Urothelium cell line (cell line): ENCODE measurements at places on chromosomes 1 and 21.
A peak's percentile ranks its signal among the peaks of the same experiment; 100 is the strongest.

GRCh38 chr1:5745800-5746610, 246.2 kb downstream of the NPHP4 start:
- peak; percentile 75 for DNase-seq

DNA sequence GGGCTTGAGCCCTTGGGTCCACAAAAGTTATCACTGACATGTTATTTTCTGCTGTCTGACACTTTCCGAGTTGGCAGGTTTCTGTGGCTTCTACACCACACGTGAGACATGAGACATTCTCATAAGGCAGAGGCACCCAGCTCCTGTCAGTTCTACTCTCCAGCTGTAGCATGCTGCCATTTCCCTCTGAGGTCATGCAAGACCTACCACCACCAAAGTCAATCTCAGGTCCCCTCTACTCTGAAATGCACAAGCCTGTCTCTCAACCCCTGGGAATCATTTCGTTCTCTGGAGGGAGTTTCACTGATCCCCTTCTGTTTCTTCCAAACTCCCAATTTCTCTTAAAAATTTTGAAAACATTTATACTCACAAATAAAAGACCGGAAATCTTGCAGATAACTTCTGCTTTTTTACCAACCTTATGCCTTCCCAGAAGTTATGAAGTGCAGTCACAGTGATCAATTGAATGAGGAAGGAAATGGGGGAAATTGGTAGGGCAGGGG, 39.5 kb upstream of the CR2 start:
- no peak for DNase-seq

DNA sequence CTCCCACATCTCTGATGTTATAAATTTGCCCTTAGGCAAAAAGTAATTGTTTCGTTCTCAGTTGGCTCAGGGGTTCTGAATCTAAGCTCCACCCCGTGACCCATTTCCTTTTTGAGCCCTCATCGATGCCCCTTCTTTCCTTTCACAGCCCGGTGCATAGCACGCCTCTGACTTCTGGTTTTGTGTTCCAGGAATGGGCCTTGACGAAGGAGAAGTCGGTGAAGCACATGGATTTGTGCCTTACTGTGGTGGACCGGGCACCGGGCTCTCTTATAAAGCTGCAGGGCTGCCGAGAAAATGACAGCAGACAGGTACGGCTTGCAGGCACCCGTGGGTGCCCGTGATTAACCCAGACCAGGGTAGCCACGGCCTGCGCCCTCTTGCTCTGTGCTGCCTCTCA, 151.9 kb downstream of the PGBD5 start:
- DNase-seq = no peak

DNA sequence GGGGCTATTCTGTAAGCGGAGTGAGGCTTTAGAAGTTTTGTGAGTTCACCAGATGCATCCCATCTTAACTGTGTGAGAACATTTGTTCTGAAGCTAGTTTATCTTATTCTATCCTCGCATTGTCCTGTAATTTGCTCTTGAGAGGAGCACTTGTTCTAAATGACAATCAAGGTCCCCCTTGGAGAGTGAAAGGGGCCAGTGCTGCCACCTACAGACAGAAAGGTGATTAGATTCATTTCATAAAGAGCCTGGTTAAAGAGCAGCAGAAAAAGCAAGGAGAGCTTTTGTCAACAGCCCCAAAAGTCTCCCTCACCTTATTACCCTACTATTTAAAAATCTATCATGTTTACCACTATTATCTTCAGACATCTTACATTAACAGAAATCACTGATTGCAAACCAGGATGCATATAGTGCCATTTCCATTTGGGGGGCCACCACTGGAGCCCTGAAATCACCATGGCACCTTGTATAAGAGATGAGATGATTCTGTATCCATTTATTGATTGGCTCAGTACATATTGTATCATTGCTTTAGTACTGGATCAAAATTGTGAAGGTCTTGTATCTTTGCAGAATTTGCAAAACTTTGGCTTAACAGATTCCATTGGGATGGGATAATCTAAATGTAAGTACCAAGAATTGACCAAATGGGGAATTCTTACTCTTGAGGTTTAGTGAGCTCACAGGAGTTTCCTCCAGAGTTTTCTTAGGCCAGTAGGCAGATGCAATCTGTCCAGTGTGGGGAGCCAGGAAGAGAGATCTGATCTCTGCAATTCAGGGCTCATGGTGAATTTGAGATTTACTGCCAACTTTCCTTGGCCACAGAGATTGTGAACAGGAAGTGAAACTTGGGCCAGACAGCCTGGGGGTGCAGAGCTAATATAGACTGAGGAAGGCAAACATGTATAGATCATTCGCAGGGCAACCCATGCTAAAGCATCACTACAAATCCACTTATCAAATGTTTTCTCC, 64.3 kb upstream of the TRABD2B start:
- no peak for DNase-seq

GRCh38 chr1:204128964-204129896, 22.6 kb downstream of the ETNK2 start:
- peak; percentile 89 for DNase-seq

- no peak for DNase-seq
Observed at GRCh38 chr1:153735090-153735420, 7.2 kb downstream of the INTS3 start.

DNA sequence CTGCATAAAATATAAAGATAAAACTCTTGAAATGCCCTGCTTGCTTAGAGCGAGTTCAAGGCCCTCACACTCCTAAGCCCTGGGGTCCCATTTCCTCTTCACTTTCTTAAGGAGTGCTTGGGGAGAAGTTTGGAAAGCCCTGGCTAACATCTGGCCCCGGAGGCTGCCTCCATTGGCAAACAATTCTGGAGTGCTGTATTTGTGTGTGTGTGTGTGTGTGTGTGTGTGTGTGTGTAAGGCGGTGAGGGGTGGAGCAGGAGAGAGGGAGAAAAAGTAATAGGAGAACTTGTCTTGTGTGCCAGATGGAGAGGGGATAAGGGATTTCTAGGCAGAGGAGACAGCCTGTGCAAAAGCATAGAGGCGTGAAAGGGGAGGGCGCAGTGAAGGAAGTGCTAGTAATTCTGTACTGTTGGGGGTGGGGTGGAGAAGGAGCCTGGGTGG, 578 bp upstream of the TRIM62 start:
- no peak for DNase-seq

- DNase-seq = peak; percentile 62
Observed at GRCh38 chr1:236489710-236490377, 33.9 kb upstream of the LGALS8 start.

GRCh38 chr1:10209590-10209904, 823 bp upstream of the KIF1B start:
- no peak for DNase-seq

DNA sequence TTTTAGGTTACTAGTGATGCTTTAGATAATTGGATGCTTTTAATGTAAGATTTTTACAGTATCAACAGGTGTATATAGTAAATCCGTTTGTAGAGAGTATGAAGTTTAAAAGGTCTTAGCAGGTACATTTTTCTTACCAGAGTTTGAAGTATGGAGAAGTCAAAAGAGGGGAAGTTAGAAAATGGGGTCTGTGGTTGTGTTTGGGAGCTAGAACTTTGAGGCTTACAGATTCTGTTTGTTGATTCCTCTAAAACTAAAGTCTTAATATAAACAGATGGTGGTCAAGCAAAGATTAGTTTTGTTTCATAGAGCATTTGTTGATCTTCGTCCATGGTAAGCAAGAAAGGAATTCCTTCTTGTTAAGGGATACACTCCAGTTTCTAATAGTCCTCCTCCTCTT, 35.8 kb downstream of the CDC42 start:
- DNase-seq = no peak

DNA sequence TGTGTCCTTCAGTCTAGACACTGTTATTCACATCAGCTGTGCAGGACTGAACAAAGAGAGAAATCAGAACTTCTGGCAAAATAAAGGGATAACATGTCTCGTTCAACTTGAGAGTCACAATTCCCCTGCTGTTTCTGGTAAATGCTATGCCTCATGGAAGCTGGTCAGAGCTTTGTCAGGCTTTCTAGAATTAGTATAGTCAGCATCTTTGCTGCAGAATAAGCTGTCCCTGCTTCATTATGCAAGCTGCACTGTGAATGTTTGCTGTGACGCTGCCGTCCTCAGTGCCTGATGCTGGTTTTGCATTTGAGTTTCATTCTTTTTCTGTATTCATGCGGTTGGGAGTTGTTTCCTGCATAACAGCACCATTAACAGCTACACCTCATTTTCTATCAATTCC, 96.4 kb upstream of the KCNJ6 start:
- no peak for DNase-seq

DNA sequence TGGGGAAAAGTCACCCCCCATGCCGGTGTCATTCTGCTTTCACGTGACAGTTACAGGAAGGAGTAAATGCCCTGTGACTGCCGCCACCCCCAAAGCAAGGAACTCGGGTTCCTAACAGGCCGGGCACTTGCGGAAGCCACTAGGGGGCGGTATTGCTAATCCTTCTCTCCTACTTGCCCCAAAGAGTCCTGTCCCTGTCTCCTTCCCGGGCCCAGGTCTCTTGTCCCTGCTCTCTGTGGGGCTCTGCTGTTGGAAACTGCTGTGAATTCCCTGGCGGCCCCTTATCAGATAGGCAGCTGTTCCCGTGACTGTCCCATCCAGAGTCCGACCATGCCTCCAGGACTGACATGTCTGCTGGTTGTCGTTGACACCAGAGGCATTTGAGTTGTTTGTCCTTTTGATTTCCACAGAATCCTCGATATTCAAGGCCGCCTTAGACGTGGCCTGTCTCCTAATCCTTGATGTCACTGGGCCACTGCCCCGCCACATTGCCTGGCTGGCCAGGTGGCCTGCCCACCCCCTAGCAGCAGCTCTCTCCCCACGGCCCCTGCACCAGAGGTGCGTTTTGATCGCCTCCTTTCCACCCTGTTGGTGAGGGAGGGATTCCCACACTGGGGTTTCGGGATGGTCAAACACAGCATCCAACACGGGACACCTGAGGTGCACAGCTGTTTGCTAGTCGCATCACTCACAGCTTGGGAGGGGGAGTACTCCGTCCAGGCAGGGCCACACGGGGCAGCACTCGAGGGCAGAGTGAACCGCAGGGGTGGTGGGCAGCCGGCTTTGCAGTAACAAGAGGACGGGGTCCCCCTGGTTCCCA, 37.3 kb downstream of the CHAF1B start:
- DNase-seq = peak; percentile 31

- DNase-seq = peak; percentile 92
Observed at GRCh38 chr1:204763773-204764427, 78.4 kb upstream of the LRRN2 start.

DNA sequence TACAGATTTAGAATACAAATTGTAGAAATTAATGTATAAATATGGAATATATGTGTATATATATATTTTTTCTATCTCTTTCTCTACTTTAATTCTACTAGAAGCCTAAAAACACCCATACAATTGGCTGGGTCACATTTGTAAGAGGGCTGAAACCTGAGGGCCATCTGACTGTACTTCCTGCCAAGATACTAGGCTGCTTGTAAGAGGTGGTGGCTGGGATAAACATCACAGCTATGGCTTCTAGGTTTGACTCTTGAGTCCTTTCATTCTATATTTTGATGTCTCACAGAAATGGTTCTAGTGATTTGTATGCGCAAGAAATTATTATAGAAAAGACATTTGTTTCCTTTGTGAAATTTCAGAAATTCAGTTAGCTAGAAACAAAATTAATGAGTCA, 1155.2 kb upstream of the B3GALT2 start:
- DNase-seq = no peak

GRCh38 chr1:6731905-6732304, 30.3 kb upstream of the DNAJC11 start:
- no peak for DNase-seq

DNA sequence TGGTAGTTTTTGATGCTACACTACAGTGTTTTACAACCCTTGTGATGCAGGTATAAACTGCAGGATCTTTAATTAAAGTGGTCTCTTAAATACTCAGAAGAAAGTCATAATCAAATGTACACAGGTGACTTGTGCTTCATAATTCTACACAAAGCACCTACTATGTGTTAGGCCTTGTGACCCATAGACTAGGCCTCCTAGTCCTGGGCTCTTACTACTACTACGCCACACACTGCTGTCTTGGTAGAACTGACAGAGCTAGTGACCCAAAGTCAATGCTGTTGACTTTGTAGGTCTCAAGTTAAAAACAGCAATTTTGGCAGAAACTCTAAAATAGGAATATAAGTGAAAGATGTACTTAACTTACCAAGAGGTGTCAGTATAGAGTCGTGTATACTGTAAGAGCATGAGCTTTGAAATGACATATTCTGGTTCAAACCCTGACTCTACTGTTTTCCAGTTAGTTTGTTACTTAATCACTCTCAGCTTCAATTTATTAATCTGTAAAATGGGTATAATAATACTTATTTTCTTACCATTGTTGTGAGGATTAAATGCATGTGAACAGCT, 48.6 kb upstream of the LMO4 start:
- no peak for DNase-seq

- no peak for DNase-seq
Observed at GRCh38 chr1:228936881-228937280, 201.6 kb downstream of the RHOU start.

DNA sequence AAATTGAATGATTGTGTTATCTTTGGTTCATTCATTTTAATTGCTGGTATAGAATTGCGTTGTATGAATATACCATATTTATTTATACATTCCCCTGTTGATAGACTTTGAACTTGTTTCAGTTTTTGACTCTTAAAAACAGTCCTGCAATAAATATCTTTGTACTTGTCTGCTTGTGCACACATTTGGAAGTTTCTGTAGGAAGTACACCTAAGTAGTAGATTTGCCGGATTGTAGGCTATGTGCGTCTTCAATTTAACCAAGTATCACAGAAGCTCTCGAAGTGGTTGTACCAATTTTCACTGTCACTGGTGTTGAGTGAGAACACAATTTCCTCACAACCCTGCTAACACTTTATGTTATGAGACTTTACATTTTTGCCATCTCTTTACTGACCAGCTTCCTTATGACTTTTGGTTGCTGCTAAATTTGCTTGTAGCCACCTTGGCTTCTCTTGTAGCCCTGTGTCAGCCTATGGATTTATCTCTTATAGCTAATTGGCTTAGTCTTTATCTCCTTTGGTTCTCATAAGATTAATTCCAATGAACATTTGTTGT, 2.2 kb downstream of the TTC3 start:
- DNase-seq = no peak

GRCh38 chr1:52306227-52307006, 59.6 kb downstream of the CC2D1B start:
- DNase-seq = no peak

DNA sequence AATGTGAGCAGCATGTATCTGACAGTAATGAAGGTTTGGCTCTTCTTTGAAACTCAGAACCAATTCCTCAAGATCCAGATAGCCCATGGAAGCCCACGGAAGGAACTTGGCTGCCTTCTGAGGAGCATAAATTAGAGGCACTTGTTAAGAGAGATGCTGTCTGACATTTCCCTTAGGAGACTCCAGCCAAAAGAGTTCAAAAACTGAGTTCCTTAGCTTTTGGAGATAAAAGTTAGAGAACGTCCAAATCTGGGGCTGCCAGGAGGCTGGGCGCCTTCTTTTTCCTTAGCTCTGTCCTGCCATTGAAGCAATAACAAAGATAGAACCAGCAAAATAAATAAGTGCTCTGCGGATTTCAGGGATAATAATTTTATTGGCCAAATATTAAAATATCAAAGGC, 439.6 kb upstream of the USP24 start:
- no peak for DNase-seq
